Fibroblast of mammary gland (primary cell): ENCODE measurements at places on chromosomes 7 and 10.
A peak's percentile ranks its signal among the peaks of the same experiment; 100 is the strongest.

DNA sequence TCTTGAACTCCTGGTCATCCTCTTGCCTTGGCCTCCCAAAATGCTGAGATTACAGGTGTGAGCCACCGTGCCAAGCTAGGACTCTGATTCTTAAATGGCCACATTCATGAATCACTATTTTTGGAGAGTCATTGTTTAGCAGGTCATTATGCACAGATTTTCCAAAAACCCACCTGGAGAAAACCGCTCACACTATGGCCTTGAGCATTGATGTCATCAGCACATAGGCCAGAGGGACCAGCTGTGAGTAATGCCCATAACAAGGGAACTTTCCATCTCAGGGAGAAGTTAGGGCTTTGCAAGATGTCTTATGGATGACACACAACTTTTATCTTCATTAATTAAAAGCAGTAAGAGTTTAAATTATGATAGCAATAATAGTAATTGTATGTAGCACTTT lies 86.4 kb upstream of the KIF5B start:
- DNase-seq: peak; percentile 87

DNA sequence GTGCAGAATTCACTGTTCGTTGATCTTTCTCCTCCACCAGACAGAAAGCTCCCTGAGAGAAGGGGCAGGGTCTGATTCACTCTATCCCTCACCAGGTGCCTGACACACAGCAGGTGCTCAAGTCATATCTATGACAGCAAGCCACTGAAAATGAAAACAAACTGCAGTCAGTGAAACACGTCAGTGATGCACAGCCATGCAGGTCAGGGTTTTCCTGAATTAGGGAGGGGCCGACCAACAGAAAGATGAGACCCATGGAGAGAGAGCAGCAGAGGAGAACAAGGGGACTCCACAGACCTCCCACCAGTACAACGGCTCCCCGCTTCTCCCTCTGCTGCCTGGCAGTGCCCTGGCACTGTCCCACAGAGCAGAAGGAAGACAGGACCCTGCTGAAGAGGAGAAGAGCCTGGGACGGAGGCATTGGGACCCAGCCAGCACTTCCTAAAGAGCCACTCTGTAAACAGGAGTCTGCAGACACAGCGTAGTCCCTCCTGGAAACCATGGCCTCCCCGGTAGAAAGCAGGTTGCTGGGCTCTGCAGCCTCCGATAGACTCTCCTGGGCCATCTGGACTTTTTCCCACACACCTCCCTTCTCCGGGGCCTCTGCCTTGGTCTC lies 50.3 kb downstream of the FAM53B start:
- no peak for DNase-seq

DNA sequence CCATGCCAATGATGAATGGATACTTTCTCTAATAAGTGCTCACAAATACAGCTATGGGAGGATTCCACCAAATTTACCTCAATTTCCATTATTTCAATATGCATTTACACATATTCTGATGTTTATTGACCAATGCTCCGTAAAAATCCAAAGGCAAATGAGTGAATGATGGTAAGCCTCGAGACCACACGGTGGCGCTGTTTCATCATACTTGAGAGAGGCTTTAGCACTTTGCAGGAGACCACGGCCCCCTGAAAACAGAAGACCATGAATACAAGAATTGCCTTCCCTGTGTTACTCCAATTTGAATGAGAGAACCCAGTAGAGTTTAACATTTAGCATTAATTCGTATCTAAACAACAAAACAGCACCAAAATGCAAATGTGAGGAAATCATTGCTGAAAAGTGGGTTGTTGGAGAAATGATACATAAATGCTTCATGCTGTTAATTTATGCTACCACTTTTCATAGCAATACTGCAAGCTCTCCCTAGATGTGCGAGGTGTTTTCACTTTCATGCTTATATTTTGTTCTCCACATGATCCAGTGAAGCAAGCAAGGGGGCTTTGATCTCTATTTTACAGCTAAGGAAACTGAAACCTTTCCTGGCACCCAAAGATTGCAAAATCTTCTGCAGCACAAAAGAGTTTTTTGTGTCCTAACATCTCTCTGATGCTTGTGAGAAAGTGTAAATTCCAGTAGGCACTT lies 35.4 kb downstream of the TRIL start:
- peak; percentile 75 for DNase-seq

GRCh38 chr10:6038071-6038631 lies 24.0 kb downstream of the IL2RA start:
- no peak for DNase-seq
